ENCODE measurements at places on chromosomes 13 and 19. TPM values are rescaled to one million over a fixed set of nuclear protein-coding genes. Genes with fewer than 3 reads are reported as not detected.

DNA sequence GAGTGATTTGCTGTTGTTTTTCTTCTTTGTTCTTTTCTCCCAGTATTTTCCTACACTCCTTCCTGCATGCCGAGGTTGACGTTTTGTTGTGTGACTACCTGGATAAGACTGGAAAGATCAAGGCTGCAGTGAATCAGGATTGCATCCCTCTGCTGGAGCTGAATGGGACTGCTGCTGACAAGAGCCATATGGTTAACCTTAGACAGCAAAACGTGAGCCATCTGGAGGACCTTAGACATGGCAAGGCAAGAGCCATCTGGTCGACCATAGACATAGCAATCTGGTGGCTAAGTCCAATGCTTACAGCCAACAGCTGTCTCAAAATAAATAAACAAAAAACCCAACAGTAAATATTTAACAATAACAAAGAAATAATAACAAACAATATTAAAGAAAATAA lies 42.6 kb upstream of the ZNF91 start:
- H3K36me3 ChIP-seq: no peaks in the 10 kb centered on the region
- DNase-seq: no peak
- H3K27me3 ChIP-seq: no peaks in the 10 kb centered on the region
- H3K4me1 ChIP-seq: no peaks in the 10 kb centered on the region
- H3K27ac ChIP-seq: no peak overlapping the region

GRCh38 chr19:15455996-15456395 lies 6.2 kb upstream of the WIZ start:
- no peak overlapping the region for H3K27ac ChIP-seq
- no peak overlapping the region for H3K4me3 ChIP-seq
- H3K27me3 ChIP-seq: no peaks in the 10 kb centered on the region
- no peak for DNase-seq

SRRM5 gene
- total RNA-seq: 0.08 TPM

- H3K36me3 ChIP-seq: no peaks in the 10 kb centered on the region
- H3K27ac ChIP-seq: no peak overlapping the region
- H3K4me1 ChIP-seq: peaks cover 6% of the 10 kb centered on the region
- H3K4me3 ChIP-seq: no peak overlapping the region
Observed at GRCh38 chr19:48428670-48429069, 17.1 kb upstream of the GRWD1 start.

DNA sequence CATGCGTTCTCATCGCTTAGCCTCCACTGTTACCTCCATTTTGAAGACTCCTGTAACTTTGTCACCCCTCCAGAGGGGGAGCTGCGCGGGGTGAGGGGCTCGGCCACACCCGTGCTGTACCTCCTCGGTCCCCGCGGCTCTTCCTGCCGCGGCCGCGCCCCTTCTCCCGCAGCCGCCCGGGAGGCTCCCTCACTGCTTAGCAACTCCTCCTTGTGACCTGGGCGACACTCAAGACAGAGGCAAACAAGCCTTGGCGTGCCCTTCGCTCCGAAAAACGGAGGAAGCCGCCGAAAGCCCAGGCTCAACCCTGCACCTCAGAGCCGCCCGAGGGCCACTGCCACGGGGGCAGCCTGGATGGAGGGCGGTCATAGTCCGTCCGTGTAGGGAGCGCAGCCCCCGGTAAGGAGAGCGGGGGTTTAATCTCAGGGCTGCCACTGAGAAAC lies 494.3 kb downstream of the FOXO1 start:
- no peak overlapping the region for H3K4me3 ChIP-seq
- H3K27ac ChIP-seq: no peak overlapping the region
- no peaks in the 10 kb centered on the region for H3K36me3 ChIP-seq

- peak overlapping the region; percentile 66 for H3K4me3 ChIP-seq
- peaks cover 12% of the 10 kb centered on the region for H3K4me1 ChIP-seq
- no peak for DNase-seq
- no peaks in the 10 kb centered on the region for H3K27me3 ChIP-seq
Observed at GRCh38 chr19:48258350-48258749, 2.6 kb upstream of the CARD8 start.

SOX21 gene
- not detected for total RNA-seq

NCAN gene
- total RNA-seq: 0.10 TPM

DCT gene
- not detected for total RNA-seq
